Forelimb muscle (tissue), 1 donor: ENCODE measurements at places on chromosomes 7 and 10.

- no peak for DNase-seq
These were observed 67.4 kb downstream of the PLXNA4 start for GRCh38 chr7:132508724-132509353.

DNA sequence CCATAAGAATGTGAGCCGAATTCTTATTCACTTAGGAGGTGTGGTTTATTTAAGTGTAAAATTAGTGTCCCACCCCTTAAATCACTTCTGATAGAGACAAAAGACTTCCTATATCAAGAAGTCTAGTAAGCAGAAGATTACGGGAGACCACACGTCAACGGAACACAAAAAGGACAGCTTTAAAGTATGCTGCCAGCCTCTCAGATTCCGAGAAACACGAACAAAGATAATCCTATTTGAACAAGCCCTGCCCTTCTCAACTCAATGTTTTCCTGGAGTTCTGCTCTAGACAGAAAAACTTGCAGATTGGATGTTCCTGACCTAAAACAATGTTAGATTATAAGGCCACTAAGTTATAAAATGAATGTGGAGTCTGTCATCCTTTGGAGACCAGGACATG, 4.9 kb upstream of the MCU start:
- DNase-seq, result no peak

DNA sequence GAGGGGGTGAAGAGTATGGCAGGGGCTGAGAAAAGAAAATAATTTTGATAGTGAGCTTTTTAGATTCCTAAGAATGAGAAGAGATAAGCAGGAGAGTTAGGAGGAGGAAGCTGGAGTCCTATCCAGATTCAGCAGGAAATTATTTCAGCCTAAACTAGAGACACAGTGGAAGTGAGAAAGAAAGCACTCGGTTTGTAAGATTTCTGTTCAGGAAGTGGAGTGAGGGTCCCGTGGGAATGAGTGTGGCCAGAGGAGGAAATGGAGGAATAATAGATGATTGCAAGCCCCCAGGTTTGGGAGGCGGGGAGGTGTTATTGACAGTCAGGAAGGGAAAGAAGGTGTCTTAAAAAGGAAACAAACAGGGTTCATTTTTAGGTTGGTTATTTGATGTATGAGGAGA, 84.8 kb upstream of the NRP1 start:
- DNase-seq, result no peak

- no peak for DNase-seq
These were observed 186.9 kb upstream of the MYO3A start for GRCh38 chr10:25747084-25747483.

DNA sequence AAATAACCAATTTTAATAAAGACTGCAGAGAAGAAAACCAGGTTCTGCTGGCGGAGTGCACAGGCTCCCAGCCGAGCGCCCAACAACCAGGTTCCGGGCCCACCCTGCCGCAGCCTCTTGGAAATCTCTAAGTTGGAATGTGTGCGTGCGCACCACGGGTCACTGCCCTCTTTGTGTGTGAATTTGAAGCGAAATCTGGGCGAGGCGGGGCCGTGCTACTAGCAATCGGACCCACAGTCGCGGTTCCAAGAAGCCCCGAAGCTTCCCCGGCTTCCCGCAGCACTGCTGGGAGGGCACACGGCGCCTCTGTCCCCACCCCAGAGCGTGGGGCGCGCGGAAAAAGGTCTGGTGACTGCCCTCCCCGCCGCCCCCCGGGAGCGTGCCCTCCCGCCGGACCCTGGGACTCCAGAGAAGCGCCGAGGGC, 666 bp upstream of the MAP3K8 start:
- DNase-seq, result no peak

- DNase-seq, result no peak
These were observed 21.3 kb upstream of the ZMIZ2 start for GRCh38 chr7:44727158-44727936.

- DNase-seq, result no peak
These were observed 549.6 kb downstream of the HTR7 start for GRCh38 chr10:90308223-90308622.

DNA sequence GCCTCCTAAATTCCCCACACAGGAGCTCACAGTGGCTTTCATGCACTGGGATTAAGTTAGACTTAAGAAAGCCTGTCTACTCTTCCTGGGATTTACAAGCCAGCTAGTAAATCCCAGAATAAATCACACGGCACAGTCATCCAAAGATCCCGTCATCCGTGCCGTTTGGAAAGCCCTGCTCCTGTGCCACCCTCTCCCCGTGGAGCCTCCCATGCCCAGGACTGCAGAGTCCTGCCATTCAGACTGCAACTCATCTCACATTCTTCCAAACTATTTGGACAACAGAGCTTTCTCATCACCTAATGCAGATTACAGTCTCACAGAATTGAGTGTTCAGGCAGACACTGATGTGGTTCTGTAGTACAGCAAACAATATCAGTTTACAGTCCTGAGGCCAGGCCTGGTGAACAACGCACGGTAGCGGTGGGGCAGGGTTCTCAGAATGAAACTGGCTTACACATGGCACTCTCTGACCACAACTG, 166.5 kb downstream of the EGFR start:
- no peak for DNase-seq

DNA sequence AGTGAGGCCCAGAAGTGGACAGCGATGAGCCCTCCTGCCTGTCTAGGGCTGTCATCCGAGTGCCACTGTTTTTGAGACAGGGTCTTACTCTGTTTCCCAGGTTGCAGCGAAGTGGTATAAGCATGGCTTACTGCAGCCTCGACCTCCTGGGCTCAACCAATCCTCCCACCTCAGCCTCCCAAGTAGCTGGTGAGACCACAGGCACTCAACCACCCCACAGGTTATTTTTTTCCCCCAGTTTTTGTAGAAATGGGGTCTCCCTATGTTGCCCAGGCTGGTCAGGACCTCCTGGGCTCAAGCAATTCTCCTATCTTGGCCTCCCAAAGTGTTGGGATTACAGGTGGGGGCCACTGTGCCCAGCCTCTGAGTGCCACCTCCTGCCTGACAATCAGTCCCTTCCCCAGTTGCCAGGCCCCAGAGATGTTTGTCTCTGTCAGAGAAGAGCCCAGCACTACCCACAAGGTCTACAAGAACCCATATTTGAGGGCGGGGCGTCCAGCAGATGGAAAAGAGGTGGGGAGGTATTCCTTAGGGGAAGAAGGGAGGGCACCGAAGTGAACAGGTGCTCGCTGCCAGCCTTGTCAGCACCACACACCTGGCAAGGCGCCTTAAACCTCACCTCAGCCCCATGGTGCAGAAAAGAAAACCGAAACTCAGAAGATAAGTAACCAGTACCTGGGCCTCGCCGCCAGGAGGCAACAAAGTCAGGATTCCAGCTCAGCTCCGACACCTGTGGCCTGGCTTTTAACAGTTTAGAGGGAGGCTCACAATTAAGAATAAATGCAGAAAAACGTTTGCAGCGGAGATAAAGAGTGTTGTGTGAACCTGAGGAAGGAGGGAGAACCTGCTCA, 77.4 kb upstream of the ANLN start:
- DNase-seq, result no peak

DNA sequence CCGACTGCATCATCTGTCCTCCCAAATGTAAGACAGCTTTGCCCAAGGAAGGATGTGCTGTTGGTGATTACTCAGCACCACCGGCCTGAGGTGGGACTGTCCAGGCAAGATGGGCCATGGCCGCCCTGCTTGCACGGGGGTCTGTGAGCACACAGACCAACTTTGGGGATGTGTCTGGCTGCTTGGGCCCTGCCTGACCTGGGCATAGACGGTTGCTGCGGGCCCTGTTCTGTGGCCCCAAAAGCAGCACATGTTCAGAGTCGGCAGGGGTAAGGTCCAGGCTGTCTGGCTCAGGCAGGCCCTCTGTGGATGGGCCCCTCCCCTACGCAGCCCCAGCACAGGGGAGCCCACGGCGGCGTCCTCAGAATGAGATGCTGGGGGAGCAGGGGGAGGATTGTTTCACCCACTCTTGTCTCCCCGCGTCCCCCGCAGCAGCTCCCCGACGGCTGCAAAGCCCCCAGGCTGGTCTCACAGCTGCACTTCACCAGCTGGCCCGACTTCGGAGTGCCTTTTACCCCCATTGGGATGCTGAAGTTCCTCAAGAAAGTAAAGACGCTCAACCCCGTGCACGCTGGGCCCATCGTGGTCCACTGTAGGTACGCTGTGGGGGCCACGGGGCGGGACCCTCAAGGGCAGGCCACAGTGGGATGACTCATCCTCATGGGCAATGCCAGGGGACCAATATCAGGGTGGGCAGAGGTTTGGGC, 58.4 kb downstream of the MKI67 start:
- DNase-seq, result no peak

GRCh38 chr7:114931656-114932011, 9.7 kb downstream of the MDFIC start:
- DNase-seq, result no peak

DNA sequence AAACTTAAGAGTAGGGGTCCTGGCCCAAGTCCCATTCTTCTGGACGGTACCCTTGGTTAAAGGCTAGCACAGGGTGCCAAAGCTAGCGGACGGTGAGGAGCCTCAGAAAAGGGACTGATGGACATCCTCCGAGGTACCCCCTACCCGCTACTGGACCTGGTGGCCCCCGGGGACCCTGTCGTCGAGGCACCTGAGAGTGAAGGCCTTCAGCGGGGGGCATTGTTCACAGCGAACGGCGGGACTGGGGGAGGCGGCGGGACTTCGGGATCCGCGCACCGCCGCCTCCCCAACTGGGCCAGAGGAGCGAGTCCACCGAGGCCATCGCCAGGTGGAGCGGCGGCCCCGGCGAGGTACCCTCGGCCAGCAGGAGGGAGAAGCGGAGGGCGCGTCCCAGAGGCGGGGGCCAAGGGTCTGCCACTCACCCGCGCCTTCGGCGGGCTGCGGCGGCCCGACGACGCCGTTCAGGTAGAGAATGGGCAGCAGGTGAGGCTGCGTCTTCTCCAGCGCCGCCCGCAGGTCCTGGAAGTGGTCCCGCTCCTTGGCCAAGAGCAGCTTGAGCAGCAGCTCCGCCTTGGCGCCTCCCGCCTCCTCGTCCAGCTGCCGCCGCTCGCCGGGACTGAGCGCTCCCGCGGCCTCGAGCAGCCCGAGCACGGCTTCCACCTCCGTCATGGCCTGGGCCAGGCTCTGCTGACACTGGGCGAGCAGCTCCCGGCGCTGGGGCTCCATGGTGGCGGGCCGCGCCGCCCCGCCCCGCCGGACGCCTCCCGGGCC, 575 bp downstream of the DLG5 start:
- no peak for DNase-seq

DNA sequence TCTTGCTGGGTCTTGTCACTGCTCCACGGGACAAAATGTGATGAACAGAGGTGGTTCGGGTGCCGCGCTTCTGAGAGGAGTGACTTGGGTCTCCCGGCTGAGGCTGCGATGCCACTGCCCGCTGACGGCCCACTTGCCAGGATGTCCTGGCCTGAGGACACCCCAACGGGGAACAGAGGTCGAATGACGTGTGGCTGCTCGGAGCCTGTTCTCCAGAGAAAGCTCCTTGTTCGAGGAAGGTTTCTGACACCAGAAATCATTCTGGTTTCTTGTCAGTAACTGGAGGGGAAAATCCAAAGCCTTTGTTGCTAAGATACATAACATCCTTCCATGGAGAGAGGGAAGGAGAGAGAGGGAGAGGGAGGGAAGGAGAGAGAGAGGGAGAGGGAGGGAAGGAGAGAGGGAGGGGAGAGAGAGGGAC, 236.4 kb downstream of the WDR37 start:
- no peak for DNase-seq

- no peak for DNase-seq
These were observed 258.7 kb downstream of the GFRA1 start for GRCh38 chr10:116014326-116014725.

- no peak for DNase-seq
These were observed 15.8 kb downstream of the TACR2 start for GRCh38 chr10:69400936-69401335.

DNA sequence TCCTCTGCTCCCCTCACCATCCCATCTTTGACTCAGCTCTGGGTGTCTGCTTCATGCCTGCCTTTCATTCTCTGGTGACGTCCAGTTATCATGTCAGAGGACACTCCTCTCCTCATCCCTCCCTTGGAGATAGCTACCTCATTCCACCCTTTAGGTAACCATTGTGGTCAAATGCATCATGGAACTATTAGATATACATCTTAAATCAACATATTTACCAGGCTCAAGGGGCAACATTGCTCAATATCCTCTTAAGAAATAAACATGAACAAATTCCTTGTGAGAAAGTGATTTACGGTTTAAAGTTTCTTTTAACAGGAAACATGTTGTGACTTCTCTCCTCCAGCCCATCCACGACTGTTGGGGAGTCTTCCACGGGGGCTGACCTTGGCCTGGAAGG, 511.6 kb upstream of the IGFBP3 start:
- DNase-seq, result no peak

- no peak for DNase-seq
These were observed 264.4 kb downstream of the THSD7A start for GRCh38 chr7:11567571-11567970.

- no peak for DNase-seq
These were observed 172.9 kb upstream of the BMPER start for GRCh38 chr7:33732462-33732861.

- no peak for DNase-seq
These were observed 2.6 kb downstream of the TMEM243 start for GRCh38 chr7:87216701-87217508.

DNA sequence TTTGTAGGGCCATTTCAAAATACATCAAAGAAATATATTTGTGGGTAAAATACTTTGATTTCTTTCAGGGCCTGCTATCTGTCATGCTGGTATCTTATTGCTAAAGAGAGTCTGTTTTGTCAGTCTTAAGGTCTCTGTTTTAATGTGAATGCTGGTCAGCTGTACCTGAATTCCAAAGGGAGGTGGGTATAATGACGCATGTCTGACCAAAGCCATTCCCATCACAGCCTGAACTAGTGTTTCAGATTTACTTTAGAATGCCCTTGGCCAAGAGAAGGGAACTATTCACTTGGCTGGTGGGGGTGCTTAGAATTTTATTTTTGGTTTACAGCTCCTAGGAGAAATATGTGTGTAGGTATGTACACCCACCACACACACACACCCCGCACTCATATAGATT, 30.6 kb upstream of the MYL10 start:
- DNase-seq, result no peak

DNA sequence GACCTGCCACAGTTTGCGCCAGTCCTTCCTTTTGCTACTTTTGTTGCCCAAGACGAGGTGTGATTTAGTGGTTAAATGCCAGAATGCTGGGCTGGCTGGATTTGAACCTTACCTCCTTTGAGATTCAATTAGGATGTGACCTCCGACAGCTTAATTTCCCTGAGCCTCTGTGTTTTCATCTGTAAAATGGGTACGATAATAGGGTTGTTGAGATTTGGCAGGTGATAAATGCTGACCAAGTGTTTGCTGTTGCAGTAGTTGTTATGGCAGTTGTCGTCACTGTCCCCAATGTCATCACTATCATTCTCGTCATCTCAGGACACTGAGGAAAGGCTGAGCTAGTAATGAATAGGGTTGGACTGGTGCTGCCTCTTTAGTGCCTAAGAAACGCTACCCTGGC, 61.1 kb downstream of the GRK5 start:
- DNase-seq, result no peak

DNA sequence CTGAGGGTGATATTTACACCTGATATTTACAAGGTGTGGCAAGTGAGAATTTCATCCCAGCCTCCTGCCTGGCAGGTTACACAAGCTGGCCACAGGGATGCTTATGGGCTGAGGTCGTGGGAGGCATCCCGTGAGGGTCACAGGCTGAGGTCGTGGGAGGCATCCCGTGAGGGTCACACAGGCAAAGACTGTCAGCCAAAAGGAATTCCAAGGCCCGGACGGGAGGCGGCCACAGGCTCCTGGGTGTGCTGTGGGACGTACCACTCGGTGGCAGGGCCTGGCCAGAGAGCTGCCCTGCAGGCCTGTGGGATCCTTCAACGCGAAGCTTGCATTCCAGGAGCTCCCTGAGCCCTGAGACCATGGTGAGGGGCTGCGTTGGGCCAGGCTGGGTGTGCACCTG, 460.6 kb downstream of the DNAJB6 start:
- no peak for DNase-seq
